A549 treated with AZD2906 at 1 μM for 4 hours (cell line): ENCODE measurements at places on chromosomes 3 and 15. TPM values are rescaled to one million over a fixed set of nuclear protein-coding genes. Genes with fewer than 3 reads are reported as not detected.

The CD96 gene
- not detected in 5 replicates for total RNA-seq

The RPL39L gene
- total RNA-seq: 46.3 to 52.0 TPM (median 50.0 TPM) in 5 replicates

The GP5 gene
- 0.01 to 0.02 TPM in 2 of 5 replicates, not detected in the others for total RNA-seq

The LINGO1 gene
- 6.7 to 11.6 TPM (median 9.6 TPM) in 5 replicates for total RNA-seq

The MED12L gene
- total RNA-seq: 0.32 to 0.90 TPM (median 0.42 TPM) in 5 replicates

The CACNA1D gene
- total RNA-seq: 0.55 to 0.95 TPM (median 0.70 TPM) in 5 replicates

The GALNT15 gene
- total RNA-seq: 0.05 to 0.15 TPM (median 0.09 TPM) in 5 replicates

The DPPA4 gene
- not detected in 5 replicates for total RNA-seq

The GOLGA6L9 gene
- total RNA-seq: 1.8 to 3.0 TPM (median 1.9 TPM) in 5 replicates

The IGF2BP2 gene
- 11.6 to 14.4 TPM (median 12.8 TPM) in 5 replicates for total RNA-seq

The DTWD1 gene
- total RNA-seq: 17.6 to 20.1 TPM (median 19.1 TPM) in 5 replicates

The SEMA4B gene
- total RNA-seq: 55.1 to 79.4 TPM (median 73.6 TPM) in 5 replicates

The CLDN11 gene
- total RNA-seq: 0.07 to 0.15 TPM (median 0.12 TPM) in 5 replicates

The P2RY14 gene
- not detected in 5 replicates for total RNA-seq

The MLF1 gene
- 20.9 to 26.0 TPM (median 22.9 TPM) in 5 replicates for total RNA-seq

The KNL1 gene
- 5.3 to 8.2 TPM (median 6.1 TPM) in 5 replicates for total RNA-seq

The ZNF619 gene
- 1.6 to 2.1 TPM (median 1.9 TPM) in 5 replicates for total RNA-seq

The RASL12 gene
- 0.08 to 0.18 TPM (median 0.09 TPM) in 5 replicates for total RNA-seq

The VEPH1 gene
- total RNA-seq: 0.30 to 0.91 TPM (median 0.45 TPM) in 5 replicates

The SIDT1 gene
- total RNA-seq: 0.32 to 0.58 TPM (median 0.51 TPM) in 5 replicates

The TM4SF18 gene
- 27.2 to 41.6 TPM (median 29.5 TPM) in 5 replicates for total RNA-seq

The GRK7 gene
- total RNA-seq: 0.02 to 0.05 TPM in 2 of 5 replicates, not detected in the others

The APOD gene
- 1.3 to 2.1 TPM (median 1.6 TPM) in 5 replicates for total RNA-seq

The OR5AC2 gene
- not detected in 5 replicates for total RNA-seq

The ITIH3 gene
- total RNA-seq: 0.14 to 0.29 TPM (median 0.16 TPM) in 5 replicates
